ENCODE measurements at places on chromosomes 5 and 9.

GRCh38 chr9:21477466-21477865 lies 4.6 kb downstream of the IFNE start:
- no peak for DNase-seq

DNA sequence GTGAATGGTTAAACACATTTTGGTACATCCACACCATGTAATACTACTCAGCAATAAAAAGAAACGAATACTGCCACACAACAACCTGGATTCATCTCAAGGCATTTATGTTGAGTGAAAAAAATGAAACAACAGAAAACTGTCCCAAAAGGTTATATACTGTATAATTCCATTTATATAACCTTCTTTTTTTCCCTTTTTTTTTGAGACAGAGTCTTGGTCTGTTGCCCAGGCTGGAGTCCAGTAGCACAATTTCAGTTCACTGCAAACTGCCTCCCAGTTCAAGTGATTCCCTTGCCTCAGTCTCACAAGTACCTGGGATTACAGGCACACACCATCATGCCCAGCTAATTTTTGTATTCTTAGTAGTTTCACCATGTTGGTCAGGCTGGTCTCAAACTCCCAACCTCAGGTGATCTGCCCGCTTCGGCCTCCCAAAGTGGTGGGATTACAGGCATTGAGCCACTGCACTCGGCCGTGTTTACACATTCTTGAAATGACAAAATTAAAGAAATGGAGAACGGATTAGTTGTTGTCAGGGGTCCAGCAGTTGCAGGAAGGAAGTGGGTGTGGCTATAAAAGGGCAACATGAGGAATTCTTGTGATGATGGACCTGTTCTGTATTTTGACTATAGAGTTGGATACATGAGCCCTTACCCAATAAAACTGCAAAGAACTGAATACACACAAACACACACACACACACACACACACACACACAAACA lies 17.4 kb downstream of the PPP6C start:
- no peak for DNase-seq

DNA sequence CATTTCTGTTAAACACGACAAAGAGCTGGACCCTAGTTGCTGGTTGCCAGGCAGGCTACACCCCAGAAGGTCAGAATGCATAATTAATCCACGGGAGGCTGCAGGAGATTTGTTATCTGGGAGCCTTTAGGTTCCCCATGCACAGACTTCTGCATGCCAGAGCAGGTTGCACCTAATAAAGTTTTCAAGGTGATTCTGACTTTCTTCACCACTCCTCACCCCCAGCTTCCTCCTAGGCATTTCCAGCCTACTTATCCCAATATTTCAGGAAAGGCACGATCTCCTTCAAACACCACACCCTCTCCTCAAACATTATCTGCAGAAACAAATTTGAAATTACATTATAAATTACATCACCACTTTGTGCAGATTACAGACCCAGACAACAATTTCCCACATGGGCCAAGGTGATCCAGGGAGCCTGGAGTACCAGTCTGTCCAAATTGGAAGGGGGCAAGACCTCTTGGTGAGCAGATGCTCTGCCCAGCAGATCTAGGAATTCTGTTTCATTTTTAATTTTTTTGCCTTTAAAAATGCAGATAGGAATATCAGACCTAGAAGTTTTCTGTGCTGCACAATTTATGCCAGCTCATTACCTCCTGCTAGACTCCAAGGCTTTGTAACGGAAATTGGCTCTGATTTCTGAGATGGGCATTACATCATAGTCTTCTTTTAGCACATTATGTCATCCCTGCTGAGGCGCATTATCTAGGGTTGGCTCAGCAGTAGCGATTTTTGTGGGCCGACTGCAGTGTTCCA lies 363.4 kb upstream of the SLC30A5 start:
- DNase-seq = no peak

- no peak for DNase-seq
Measured at GRCh38 chr5:96633820-96634219, 28.4 kb upstream of the CAST start.

- no peak for DNase-seq
Measured at GRCh38 chr5:133705331-133705730, 93.0 kb upstream of the FSTL4 start.

DNA sequence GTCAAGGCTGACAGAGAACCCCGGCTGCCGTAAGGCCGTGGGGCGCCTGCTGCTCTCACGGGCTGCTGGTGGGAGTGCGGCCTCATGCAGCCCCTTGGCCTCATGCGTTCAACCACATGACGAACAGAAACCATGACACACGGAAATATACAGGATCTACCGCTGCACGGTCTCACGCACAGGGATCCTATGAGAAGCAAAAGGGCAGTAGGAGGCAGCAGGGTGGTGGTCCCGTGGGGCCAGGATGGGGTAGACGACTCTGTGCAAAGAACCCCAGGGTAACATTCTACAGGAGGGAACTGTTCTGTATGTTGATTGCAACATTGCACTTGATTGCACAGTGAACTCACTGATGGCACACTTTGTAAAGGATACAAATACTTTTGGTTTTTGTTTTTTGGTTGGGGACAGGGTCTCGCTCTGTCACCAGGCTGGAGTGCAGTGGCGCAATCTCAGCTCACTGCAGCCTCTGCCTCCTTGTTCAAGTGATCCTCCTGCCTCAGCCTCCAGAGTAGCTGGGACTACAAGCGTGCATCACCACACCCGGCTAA lies 51.6 kb downstream of the NACC2 start:
- DNase-seq = no peak

DNA sequence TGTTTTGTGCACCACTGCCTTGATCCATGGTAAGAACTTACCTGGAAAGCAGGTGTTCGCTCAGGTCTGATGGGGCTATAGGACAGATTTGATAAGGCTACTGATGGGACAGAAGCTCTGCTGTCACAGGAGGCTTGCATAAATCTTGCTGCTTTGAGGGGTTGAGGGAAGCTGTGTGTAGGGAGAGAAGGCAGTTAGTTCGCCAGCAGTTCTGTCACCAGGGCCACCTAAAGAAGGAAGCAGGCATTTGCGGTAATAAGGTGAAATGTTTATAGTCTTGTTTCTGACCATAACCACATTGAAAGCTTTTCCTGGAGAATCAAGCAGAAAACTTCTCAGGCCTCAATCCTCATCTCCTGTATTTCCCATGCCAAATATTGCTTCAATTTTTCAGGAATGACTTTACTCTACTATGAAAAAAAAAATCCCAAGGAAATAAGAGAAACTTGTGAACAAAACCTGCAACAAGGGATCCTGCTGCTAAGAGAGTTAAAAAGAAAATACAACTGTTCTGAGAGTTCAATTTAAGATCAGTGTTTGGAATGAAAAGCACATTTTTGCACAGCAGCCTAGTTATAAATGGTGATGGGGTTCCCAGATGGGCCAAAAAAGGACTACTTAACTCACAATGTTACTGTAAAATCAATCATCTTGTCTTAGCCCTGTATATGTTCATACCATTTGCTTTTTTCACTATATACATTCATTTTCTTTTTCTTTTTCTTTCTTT lies 122.0 kb upstream of the RANBP3L start:
- DNase-seq = no peak

DNA sequence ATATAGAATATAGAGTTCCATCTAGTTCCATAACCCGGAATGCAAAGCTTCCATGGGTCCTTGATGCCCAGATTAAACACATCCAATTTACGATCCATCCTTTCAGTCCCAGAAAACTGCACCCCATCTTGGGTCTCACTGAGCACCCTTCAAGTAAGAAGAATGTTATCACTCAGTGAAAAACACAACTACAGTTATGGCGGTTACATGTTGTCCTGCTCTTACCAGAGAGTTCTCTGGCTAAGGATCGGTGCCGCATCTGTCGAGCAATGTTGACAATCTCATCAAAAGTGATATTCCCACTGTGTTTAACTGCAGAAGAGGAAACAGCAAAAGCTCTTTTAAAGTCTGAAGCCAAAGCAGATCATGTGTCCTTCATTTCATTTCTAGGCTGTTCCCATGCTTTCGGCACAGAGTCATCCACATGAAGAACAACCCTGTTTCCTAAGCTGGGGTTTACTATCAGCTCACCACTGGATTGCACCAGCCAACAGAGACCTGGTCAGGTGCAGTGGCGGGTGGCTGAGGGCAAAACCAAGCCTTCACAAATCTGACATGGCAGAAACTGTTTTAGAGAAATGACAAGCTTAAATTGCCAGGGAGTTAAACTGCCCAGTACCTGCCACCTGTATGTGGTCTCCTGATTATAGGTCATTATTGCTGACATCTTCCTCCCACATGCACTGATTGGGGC lies 2.9 kb downstream of the RPL12 start:
- DNase-seq = no peak

- DNase-seq = no peak
Measured at GRCh38 chr9:131776473-131776872, 36.6 kb upstream of the RAPGEF1 start.

- no peak for DNase-seq
Measured at GRCh38 chr5:58244819-58245475, 214.9 kb downstream of the PLK2 start.

DNA sequence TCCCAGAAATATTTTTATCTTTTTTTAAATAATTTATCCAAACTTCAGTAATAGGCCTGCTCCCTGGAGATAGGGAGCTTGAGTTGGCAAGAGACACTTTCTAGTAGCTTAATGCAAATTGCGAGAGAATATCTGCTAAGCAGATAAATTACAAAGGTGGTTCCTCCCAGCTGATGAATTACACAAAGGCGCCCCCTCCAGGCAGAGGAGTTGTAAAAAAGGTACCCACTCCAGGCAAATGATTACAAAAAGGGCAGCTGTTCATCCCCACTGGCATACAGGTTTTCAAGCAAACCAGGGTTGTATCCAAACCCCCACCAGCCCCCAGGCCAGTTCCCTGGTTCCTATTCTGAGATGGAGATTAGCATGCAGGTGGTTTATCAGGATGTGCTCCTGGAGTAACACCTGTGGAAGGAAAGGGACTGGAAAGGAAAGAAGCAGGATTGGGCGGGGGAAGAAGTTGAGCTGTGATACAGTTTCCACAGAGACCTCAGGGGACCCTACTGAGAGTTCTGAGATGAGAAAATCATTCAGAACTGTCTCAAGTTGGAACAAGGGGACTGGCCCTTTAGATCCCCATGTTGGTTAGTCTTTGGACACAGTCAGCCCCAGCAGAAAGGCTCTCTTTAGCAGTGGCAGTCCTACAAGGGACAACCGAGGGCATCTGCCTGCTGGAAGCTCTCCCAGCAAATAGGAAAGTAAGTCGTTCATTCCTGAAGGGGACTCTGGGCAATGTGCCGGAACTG lies 25.5 kb downstream of the ESM1 start:
- DNase-seq = peak; percentile 5

DNA sequence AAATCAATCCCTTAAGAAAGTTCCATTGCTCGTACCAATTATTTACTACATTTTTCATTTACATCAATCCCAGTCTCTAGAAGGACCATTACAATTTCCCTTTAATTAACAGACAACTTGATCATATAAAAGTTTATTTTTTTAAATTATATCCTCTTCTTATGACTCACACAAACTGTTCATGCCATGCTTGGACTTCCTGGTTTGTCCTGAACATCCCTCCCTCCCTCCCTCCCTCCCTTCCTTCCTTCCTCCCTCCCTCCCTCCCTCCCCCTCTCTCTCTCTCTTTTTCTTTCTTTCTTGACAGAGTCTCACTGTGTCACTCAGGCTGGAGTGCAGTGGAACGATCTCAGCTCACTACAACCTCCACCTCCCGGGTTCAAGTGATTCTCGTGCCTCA lies 11.6 kb upstream of the CLTB start:
- no peak for DNase-seq

DNA sequence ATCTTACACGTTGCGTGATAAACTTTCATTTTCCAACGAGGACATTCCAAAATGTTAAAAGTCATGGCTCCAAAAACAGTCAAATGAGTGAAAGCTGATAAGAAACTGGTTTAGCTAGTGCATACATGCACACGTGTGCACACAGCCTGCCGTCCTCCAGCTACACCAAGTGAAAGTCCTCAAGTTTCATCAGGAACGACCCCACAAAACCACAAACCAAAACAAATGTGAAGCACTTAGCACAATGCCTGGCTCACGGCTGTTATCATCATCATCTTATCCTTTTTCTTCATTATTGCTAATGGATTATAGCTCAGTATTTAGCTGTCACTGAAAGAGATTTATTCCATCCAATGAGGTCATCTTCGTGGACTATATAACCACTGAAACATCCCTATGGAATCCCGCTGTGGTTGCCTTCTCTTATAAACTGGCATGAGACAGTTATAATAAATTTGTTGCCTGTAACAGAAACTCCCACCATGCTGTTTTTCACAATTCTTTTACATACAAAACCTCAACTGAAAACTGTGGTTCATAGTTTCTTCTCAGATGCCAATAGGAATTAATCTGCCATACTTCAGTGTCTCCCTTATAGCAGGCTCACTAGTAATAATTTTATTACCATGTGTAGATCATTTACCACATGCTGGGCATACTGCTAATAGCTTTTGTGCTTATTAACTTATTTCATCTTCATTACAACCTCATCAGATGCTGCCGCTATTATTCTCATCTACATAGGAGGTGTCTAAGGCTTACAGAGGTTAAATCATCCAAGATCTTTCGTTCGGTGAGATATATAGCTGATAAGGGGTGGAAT lies 56.1 kb downstream of the SAXO1 start:
- no peak for DNase-seq

DNA sequence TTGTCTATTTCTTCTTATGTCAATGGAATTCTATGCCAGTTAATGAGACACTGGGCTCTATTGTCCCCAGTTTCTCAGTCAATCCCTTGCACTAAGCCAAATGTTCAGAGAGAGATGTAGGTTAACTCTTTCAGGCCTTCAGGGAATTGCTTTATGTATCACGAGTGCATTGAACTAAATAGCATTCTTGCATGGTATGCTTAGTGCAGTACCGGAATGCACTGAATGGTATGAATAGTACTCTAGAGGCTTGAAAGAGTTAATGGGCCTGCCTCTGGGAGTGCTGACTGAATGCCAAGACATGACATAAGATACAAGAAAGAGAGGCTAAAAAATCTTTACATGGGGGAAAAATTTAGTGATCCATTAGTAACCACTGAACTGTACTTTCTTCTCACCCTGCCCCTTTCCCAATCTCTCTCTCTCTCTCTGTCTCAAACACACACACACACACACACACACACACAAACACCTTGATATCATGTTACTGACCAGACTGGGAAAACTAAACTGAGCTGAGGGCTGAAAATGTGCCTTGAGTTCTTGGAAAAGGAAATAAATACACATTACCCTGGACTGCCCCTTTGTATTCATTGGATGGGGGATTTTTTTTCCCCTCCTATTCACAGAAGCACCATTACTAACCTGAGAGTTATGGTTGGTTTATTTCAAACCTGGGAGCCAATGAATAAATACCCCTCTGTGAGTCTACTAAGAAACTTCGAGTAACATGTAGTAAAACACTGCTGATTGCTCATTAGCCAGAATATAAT lies 35.4 kb upstream of the TMC1 start:
- DNase-seq = no peak

GRCh38 chr5:28678899-28679298 lies 1640.5 kb upstream of the CDH9 start:
- no peak for DNase-seq

- no peak for DNase-seq
Measured at GRCh38 chr9:135002336-135002735, 84.6 kb upstream of the FCN1 start.

DNA sequence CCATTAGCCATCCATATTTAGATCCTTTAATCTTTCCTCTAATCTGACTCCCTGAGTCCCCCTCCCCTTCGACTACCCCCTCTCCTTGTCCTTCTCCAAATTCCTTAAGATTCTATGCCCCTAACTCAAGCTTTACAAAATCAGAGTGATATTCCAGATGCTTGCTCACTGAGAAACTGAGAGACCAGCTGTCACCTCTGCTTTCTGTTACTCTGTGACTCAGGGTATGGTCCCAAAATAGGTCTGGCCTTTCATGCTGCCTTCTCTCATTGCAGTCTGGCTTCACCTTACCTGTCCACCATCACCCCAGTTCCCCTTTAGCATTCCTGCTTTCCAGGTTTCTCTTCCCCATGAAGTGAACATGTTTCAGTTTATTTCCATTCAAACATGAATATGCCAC lies 383.3 kb upstream of the SLC30A5 start:
- no peak for DNase-seq

Measured in stimulated activated CD4-positive, alpha-beta T cell treated with anti-CD3 and anti-CD28 coated beads, Interleukin-4, amount 100 ng/mL, for 4 hours (primary cell).